NCI-H2107 (cell line): ENCODE measurements at places on chromosomes 2 and 18.

GRCh38 chr18:23126376-23127056 lies 8.8 kb upstream of the CABLES1 start:
- no peak for DNase-seq

DNA sequence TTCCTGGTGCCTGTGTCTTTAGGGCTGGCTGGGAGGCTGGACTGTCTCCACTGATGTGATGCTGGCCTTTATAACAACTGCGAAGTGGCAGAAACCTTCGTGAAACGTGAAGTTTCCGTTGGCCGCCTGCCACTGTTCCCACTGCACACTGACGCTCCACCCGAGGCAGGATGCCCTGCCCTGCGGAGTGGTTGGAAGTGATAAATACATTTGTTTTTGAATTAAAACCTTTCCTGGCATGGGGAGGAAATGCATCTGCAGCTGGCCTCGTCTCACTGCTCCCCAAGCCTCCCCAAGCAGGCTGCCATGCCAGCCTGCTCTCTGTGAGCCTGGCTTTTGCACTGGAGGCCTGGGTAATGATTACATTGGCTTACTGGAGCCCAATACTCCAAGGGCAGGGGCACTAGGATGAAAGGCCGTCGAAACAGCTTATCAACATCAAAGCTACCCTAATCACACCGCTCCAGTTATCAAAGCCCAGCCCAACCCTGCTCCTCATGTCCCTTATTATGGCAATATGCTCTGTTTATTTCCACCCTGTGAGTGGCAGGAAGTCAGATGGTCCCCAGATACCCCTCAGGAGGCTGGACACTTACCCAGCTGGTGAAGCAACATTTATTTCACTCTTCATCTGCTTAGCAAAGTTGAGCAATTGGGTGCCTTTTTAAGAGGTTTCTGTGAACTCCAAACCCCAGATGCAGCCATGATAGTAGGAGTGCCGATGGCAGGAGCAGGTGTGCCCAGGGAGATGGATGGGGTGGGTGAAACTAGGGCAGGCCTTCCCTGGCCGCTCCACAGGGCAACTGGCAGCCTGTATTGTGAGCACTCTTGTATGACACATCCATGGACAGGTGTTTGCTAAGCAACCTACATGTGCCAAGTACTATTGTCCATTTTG lies 97.4 kb upstream of the ITGA6 start:
- no peak for DNase-seq

- no peak for DNase-seq
Measured at GRCh38 chr2:240233885-240234502, 93.5 kb upstream of the OTOS start.

DNA sequence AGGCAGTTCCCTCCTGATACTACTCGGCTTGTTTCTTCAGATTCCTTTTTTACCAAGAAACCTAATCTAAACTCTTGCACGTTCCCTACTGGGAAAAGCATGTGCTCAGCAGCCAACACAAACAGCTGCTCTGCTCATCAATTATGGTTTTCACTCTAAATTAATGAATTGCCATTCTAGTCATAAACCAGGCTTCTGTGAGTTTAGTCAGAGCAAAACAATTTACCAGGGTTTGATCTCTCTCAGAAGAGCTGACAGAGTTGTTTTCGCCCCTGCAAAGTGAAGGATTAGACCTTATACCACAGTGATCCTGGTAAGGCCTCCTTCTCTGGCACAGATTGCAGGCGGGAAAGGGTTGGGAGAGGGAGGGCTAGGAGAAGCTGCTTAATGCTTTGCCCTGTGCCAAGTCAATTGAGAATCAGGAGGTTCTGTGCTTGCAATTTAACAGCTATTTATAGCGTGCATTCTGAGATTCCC lies 57.2 kb downstream of the REEP1 start:
- no peak for DNase-seq

DNA sequence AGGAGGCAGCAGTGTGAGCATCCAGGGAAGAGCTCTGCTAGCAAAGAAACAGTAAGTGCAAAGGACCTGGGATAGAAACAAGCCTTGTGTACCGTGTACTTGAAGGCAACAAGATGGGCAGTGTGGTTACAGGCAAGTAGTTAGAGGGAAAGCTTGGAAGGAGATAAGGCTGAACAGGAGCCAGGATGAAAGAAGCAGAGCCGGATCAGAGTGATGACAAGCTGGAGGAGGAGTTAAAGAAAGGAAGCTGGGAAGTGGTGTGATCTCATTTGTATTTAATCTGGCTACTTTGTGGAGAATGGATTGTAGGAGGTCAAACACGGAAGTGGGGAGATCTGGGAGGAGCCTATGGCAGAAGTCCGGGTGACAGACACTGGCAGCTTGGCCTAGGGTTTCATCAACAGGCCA lies 44.7 kb upstream of the VPS54 start:
- DNase-seq, result no peak

DNA sequence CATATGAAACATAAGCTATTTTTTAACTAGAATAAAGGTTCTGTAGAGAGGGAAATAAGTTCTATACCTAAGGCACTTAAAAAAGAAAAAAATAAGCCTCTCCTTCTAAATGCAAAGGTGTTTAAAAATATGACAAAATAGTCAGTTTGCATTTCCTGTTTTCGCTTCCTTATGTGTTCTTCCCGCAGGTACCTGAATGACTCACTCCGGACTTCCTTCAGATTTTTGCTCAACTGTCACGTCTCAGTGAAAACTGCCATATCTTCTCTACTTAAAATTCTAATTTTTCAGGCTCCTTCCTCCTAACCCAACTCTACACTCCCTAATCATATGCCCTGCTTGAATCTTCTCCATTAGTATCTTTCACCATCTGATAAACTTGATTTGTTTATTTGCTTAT lies 1333.1 kb downstream of the LRP1B start:
- no peak for DNase-seq
